ENCODE measurements at places on chromosomes 7 and 10.

DNA sequence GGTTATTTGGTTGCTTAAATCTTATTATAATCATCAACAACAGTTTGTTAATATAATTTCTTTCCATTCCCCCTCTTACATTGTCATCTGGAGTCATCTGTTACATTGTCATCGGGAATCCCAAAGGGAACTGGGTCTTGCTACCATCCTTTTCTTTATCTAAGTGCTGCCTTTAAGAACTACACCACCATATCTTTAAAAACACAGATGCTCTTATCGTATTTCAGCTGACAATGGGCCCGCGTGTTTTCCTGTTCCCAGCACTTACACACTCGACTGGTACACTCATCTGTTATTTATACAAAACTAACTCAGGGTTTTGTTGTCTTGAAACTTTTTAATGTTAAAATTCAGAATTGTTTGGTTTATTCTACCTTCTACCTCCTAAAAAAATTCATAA is 256.2 kb upstream of the MGMT start:
- DNase-seq: no peak

DNA sequence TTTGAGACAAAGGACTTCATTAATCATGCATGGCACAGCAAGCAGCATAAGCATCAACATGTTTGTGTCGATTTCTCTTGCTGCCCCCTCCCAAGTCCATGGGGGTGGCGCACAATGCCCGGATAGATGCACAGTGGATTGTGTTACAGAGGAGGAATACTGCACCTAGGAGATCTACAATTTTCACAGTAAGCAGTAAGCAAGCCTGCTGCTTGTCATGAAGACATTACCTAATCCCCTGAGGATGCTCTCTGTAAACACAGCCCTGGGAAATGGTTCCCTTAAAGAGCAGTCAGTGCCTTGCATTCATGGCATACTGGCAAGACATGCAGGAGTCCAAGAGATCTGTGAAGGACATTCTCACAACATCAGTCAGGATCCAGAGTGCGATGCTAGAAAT is 137.7 kb downstream of the ETV1 start:
- DNase-seq: no peak

GRCh38 chr7:158017111-158018097 is 570.2 kb downstream of the PTPRN2 start:
- no peak for DNase-seq

DNA sequence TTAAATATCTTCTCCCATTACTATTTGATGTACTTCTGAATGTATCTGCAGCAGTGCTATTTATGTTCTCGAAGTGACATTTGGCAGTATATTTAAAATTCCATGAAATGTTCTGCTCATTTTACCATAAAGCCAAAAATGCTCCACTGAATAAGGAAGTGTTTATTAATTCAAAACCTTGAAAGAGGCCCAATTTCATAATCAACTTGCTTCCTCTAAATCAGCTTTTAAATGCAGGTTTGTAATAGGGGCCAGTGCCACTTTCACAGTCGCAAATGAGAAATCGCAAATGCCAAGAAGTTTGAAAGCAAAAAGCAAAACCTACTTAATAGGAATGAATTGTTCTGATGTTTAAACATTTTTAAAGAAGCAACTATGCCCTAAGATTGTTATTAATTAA is 11.4 kb downstream of the NHLRC2 start:
- no peak for DNase-seq

GRCh38 chr7:107446988-107447387 is 22.9 kb upstream of the GPR22 start:
- no peak for DNase-seq

DNA sequence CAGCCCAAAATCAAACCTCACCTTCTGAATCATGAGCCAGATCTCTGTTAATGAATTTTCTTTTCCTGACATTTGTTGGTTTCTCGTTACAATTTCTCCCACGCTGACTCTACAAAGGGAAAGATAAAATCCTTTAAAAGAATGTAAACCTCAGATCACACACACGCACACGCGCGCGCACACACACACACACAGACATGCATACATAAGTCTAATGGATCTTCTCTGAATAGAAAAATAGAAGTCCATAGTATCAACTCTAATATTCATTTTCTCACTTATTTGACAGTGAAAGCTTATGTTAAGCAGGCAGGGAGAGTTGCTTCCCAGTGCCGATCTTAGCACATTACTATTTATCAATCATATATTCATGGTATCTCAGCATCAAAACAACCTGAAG is 1.4 kb downstream of the ETV1 start:
- DNase-seq: no peak

- DNase-seq: no peak
Observed at GRCh38 chr7:53596230-53596629, 560.8 kb downstream of the POM121L12 start.

GRCh38 chr7:45242698-45243097 is 85.1 kb downstream of the RAMP3 start:
- no peak for DNase-seq

DNA sequence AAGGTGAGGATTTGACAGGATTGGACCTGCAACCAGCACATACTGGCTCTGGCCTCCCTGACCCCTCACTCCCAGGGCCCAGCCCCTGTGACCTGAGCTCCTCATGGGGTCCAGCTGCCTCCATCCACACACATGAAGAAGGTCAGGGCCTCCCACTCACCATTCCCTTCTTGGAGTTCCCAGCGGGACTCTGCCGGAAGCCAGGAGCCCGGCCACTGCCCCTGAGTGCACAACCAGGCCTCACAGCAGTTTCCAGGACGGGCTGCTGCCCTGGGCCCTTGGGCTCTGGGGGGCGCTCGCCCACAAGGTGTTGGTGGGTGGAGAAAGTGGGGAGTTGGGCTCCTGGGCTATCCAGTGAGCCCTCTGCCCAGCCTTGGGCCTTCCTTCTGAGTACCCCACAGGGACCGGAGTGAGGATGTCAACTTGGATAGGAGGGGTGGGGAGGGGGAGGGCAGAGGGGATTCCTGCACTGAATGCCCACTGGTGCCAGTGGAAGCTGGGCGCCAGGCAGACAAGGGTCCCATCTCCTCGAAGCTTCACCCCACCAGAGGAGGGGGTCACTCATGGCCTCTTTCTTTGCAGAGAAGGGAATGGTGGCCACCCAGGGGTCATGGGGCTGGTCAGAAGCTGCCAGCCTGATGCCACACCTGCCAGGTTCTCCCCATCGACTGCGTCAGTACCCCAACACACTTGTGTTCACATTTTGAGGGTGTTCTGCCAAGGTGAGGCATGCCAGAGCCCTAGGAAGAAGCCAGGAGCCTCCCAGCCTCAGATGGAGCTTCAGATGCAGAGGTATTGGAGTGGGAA is 115.3 kb downstream of the PTPN20 start:
- DNase-seq: no peak

DNA sequence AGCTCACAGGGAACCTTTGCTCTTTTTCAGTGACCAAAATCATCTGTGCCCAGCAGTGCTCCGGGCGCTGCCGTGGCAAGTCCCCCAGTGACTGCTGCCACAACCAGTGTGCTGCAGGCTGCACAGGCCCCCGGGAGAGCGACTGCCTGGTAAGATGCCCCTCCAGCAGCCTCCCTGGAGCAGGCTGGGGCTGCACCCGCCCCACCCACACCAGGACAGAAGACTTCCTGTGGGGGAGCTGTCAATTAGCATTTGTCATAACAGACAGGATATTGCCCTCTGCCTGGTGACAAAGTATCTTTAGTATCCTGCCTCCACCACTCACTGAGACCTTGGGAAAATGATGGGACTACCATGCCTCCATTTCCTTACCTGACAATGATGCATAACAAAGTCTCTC is 133.7 kb downstream of the EGFR start:
- DNase-seq: no peak

DNA sequence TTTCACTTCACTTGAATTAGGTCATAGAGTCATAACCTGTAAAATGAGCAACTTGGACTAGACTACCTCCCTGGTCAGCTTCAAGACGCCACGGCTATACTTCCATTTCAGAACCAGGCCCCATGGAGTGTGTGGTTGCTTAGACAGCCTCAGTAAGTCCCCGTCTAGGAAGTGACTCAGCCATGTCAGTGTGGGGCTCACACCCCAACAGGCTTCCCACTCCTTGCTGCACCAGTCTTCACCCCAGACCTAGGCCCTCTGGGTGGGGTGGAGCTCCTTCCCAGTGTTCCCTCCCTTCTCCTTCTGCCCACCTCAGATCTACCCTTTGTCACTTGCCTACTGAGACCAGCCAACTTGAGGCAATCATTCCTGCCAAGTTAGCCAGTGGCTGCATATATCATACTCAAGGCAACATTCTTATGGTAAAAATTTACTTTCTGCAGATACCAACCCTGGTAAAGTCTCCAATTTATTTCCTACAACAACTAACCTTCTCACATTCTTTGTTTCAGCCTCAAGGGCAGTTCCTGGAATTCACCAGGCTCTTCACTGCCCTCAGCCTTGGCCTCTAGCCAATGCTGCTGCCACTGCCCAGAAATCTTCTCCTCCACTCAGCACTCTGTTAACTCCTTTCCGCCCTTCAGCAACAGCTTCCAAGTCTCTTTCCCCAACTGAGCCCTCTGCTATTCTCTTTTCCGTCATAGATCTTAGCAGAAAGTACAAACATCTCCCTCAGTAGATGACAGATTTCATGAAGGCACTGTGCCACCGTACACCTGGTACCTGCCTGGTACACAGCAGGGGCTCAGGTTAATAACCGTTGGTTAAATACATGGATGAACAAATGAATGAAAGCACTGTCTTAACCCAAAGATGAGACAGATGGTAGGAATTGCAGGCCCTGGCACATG is 31.3 kb upstream of the ZNRF2 start:
- DNase-seq: no peak

DNA sequence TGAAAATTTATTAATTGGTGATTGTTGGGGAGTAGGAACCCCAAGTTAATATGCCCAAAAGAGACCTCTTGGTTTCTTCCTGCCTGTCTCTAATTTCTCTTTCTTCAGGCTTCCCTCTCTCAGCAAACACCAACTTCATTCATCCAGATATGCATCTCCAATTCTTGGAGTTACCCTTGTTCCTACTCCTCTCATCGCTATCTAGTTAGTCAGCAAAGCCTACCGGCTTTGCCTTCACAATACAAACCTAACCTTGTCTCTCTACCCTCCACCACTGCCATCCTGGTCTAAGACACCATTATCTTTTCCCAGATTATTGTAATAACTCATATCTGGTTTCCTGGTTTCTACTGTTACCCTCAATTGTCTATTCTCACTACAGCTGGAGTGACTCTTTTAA is 47.9 kb downstream of the MRPL32 start:
- DNase-seq: no peak

- no peak for DNase-seq
Observed at GRCh38 chr10:79561257-79561656, 1.1 kb upstream of the SFTPA2 start.

- DNase-seq: no peak
Observed at GRCh38 chr10:65931291-65932070, 994.4 kb upstream of the LRRTM3 start.

DNA sequence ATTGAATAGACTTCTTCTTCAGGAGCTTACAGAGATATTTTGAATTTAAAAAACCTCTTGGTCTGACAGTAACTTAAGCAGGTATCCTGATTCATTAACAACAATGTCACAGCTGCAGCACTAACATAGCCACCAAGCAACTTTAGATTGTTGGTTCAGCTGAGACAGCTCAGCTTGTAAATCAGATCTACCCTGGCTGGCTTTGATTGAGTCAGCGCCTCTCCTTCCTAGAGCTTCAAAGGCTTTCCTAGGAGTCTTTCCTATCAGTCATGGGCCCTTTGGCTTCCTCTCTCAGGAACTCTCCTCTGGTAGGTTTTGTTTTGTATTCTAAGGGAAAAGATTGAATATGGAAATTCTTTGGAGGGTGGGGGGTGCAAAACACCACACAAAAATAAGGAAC is 70.7 kb upstream of the STEAP4 start:
- no peak for DNase-seq

DNA sequence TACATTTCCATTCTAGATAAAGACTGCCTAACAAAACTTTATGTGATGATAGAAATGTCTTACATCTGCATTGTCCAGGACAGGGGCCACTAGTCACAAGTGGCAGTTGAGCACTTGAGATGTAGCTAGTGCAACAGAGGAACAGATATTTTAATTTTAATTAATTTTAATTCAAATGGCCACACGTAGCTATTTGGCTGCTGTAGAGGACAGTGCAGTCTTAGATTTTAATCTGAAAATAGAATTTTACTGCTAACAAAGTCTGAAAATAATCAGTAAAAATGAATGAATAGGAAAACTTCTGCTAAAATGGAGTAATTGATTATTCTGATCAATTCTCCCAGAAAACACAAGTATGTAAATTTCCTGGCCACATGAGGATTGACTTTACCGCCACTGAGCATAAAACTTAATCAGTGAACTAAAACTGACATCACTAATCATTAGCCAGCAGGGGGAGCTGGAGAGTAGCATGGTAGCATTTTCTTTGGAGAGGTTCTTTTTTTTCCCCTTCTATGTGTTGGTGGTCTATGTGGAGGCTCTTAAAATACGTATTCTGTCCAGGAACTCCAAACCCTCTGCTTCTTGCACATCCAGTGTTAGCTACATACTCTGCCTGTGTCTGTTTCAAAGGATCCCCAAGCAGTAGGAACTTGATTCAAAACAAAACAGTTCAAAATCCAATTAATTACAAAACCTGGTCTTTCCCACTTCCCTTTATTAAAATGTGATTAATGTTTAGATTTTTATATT is 52.1 kb downstream of the TSPAN12 start:
- DNase-seq: no peak

- no peak for DNase-seq
Observed at GRCh38 chr7:104059103-104059502, 69.6 kb upstream of the RELN start.

DNA sequence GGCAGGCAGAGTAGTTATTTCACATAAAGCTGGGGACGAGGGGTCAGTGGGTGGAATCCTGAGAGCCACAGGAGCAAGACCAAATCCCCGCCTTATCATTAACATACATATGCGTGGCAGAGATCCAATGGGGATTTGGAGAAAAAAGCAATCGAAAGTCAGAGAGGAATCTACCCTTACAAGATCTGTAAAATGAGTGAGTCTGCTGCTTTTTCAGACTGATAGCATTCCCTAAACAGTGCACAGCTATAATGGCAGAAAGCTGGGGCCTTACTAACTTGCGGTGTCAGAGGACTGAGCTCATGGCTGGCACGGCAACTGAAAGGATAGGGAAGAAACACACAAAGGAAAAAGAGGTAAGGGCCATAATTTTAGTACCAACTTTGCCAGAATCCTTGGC is 25.0 kb downstream of the GPR22 start:
- no peak for DNase-seq

- no peak for DNase-seq
Observed at GRCh38 chr7:110675383-110676103, 415.4 kb upstream of the LRRN3 start.

- DNase-seq: no peak
Observed at GRCh38 chr7:127588019-127588696, at the start of gene ARF5. ARF5 (plus strand) TSS chr7:127588411; CDS start chr7:127588499, 88 bp downstream.

DNA sequence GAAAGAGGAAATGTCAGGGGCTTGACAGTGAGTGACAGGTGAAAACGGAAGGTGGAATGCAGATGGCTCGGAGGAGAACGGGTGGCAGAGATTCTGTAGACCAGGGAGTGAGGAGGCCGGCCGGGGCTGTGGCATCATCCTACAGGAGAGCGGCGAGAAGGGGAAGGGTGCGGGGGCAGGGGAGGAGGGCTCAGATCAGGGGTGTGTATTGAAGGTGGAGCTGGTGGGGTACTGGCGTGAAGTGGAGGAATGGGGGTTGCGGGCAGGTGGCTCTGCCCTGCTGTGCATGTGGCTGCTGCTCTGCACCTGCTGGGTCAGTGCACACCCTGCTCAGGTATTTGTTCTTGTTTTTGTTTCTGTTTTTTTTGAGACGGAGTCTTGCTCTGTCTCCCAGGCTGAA is 470.8 kb upstream of the FOXK1 start:
- DNase-seq: no peak

- DNase-seq: no peak
Observed at GRCh38 chr7:136698231-136698630, 170.2 kb upstream of the CHRM2 start.

All from BJ (cell line).